ENCODE measurements at places on chromosomes 6 and 20. TPM values are rescaled to one million over a fixed set of nuclear protein-coding genes. Genes with fewer than 3 reads are reported as not detected.
A peak's percentile ranks its signal among the peaks of the same experiment; 100 is the strongest.

GLP1R gene
- total RNA-seq: not detected

SEMG1 gene
- not detected for total RNA-seq

GGTLC1 gene
- total RNA-seq: 0.18 TPM

PPP1R16B gene
- total RNA-seq: 0.92 TPM

MAK gene
- total RNA-seq: 0.21 TPM

LTA gene
- 0.72 TPM for total RNA-seq

ENPP5 gene
- total RNA-seq: not detected

PKIB gene
- 1.1 TPM for total RNA-seq

DNA sequence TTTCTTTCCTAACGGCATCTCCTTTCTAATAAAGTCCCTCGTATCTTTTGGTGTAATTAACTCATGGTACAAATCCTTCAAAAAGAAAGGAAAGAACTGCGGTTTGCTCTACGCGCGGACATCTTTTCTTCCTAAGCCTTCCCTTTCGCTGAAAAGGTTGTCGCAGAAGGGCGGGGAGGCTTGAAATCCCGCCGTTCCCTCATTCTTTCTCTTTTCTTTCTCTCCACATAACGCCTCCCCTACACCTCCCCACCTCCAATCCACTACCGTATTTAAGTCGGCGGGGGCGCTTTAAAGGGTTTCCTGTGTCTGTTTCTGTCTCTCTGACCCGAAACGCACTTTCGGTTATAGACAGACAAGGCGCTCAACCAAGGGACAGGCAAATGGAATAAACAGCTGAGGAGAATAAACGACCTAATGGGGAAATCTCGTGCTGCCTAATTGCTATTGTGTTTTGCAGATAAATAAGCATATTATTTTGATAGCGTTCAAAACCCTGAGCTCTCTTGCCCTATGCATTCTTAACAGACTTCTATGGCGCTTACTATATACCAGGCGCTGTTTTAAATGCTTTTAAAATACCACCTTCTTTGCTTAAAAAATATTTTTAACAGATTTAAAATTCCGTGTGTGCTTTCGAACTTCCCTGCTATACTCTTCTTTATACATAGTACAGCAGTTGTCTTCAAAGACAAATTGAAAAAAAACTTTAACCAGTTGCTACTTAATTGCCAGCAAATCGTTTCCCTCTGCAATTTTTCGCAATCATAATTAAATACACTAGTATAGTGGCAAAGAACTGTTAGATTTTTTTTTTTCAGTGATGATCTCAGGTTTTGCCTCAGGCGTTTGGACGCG, 2.5 kb upstream of the HEY2 start:
- DNase-seq: no peak
- H3K4me3 ChIP-seq: peak overlapping the region; percentile 71
- H3K4me1 ChIP-seq: peaks cover 24% of the 10 kb centered on the region
- no peaks in the 10 kb centered on the region for H3K36me3 ChIP-seq

DNA sequence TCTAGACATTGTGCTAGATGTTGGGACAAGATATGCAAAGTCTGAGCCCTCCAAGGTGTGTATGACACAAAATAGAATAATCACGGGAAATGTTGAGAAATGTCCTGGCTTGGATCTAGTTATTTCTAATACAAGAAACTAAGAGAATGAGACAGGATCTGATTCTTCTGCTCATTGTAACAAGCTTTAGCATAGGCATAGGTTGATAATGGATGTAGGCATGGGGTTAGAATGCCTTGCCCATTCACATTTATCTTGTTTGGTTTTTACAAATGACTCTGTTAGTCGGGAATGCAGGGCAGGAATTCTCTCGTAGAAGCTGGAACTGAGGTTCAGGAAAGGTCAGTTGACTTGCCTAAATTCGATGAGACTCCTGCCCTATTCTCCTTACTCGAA, 1.5 kb upstream of the SLC26A8 start:
- H3K4me3 ChIP-seq: no peak overlapping the region
- H3K27me3 ChIP-seq: no peaks in the 10 kb centered on the region
- no peak for DNase-seq
- no peaks in the 10 kb centered on the region for H3K36me3 ChIP-seq

DNA sequence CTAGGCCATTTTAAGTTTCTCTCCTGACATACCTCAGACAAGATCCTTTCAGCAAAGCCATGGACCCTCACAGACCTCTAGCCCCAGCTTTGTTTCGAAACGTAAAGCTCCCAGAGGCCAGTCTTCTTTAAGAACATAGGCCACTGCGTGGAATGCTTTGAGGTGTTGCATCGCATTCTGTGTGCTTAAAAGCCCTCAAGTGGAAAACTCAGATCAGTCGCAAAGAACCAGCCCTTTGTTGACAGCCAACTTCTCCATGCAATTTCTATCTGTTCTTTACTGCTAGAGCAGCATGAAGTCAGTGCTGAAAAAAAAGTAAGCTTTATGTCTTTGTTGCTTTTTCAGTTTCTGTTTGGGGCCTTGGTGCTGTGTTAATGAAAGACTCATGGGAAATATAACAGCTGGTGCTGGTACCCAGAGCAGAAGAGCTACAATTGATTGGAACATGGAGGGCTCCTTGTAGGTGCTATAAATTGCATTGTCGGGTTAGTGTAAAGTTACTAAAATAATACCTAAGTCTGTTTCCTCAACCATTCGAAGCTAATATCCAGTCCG, 142.6 kb downstream of the MAP3K7 start:
- no peaks in the 10 kb centered on the region for H3K36me3 ChIP-seq
- H3K4me3 ChIP-seq: no peak overlapping the region
- H3K4me1 ChIP-seq: no peaks in the 10 kb centered on the region
- H3K27ac ChIP-seq: no peak overlapping the region

- H3K27ac ChIP-seq: no peak overlapping the region
- H3K36me3 ChIP-seq: no peaks in the 10 kb centered on the region
- H3K27me3 ChIP-seq: peaks cover 2% of the 10 kb centered on the region
- DNase-seq: no peak
- H3K4me1 ChIP-seq: no peaks in the 10 kb centered on the region
- H3K4me3 ChIP-seq: no peak overlapping the region
Observed at GRCh38 chr6:167782698-167783517, 43.8 kb upstream of the AFDN start.

DNA sequence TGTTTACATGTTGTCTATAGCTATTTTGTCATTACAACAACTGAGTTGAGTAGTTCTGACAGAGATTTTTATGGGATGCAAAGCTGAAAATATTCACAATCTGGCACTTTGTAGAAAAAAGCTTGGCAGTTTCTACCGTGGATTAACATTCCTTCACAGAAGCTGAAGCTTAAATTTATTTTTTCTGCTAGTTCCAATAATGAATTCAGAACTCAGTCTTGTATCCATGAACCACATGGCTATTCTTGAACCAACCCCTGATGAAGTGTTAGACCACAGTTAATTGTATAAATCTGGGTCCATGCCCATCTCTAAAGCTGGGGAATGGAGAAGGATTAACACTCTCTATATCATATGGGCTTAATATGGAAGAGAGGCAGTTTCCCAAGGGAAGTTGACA, 743.8 kb upstream of the FLRT3 start:
- H3K4me1 ChIP-seq: no peaks in the 10 kb centered on the region
- H3K36me3 ChIP-seq: no peaks in the 10 kb centered on the region
- no peak for DNase-seq
- H3K27ac ChIP-seq: no peak overlapping the region

GRCh38 chr6:87575423-87575822, 14.4 kb downstream of the RARS2 start:
- H3K27me3 ChIP-seq: no peaks in the 10 kb centered on the region
- no peaks in the 10 kb centered on the region for H3K36me3 ChIP-seq
- peaks cover 5% of the 10 kb centered on the region for H3K4me1 ChIP-seq
- DNase-seq: no peak
- no peak overlapping the region for H3K27ac ChIP-seq

- DNase-seq: no peak
- no peak overlapping the region for H3K4me3 ChIP-seq
- H3K36me3 ChIP-seq: no peaks in the 10 kb centered on the region
- H3K27ac ChIP-seq: no peak overlapping the region
- H3K27me3 ChIP-seq: no peaks in the 10 kb centered on the region
- no peaks in the 10 kb centered on the region for H3K4me1 ChIP-seq
Observed at GRCh38 chr20:53379014-53379832, 214.4 kb downstream of the ZNF217 start.

- H3K4me1 ChIP-seq: peaks cover 12% of the 10 kb centered on the region
- DNase-seq: no peak
- H3K4me3 ChIP-seq: no peak overlapping the region
- H3K27ac ChIP-seq: no peak overlapping the region
- H3K27me3 ChIP-seq: no peaks in the 10 kb centered on the region
Observed at GRCh38 chr20:17619351-17620093, 49.6 kb downstream of the DSTN start.

GRCh38 chr20:20799716-20800312, 87.4 kb upstream of the RALGAPA2 start:
- H3K4me3 ChIP-seq: no peak overlapping the region
- peaks cover 3% of the 10 kb centered on the region for H3K27me3 ChIP-seq
- H3K27ac ChIP-seq: no peak overlapping the region

DNA sequence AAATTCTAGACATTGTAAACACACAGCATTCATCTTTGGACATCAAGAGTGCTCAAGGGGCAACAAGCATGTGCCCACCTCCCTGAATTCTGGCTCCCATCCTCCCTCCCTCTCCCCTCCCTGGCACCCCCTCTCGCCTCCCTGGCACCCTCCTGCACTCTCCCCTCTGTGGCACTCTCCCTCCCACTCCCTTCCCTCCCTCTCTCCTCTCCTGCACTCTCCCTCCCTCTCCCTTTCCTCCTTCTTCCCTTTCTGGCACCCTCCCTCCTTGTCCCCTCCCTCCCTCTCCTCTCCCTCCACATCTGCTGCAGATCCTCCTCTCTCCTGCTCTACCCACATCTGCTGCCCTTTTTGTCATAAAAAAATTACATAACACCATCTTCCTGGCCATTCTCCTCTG, 113.0 kb upstream of the SLC22A23 start:
- no peaks in the 10 kb centered on the region for H3K4me1 ChIP-seq
- no peaks in the 10 kb centered on the region for H3K36me3 ChIP-seq
- H3K27ac ChIP-seq: no peak overlapping the region
- no peak overlapping the region for H3K4me3 ChIP-seq
- DNase-seq: no peak
- no peaks in the 10 kb centered on the region for H3K27me3 ChIP-seq

DNA sequence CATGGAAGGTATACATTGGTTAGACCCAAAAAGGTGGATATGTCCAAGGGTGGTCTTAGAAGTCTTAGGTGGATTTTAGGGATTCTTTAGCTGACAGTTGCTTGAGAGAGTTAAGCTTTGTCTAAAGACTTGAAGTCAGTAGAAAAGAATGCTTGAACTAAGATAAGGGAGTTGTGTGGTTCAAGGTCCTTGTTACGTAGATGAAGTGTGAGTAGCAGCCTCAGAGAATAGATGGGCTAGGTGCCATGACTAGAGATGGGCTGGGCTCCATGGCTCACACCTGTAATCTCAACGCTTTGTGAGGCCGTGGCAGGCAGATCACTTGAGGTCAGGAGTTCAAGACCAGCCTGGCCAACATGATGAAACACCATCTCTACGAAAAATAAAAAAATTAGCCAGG, 1.7 kb downstream of the SHLD1 start:
- H3K36me3 ChIP-seq: no peaks in the 10 kb centered on the region
- no peak overlapping the region for H3K27ac ChIP-seq
- no peak overlapping the region for H3K4me3 ChIP-seq
- no peaks in the 10 kb centered on the region for H3K4me1 ChIP-seq
- no peaks in the 10 kb centered on the region for H3K27me3 ChIP-seq

GRCh38 chr6:145882121-145882531, 67.5 kb upstream of the FBXO30 start:
- H3K4me1 ChIP-seq: peaks cover 3% of the 10 kb centered on the region
- H3K36me3 ChIP-seq: peaks cover 2% of the 10 kb centered on the region

DNA sequence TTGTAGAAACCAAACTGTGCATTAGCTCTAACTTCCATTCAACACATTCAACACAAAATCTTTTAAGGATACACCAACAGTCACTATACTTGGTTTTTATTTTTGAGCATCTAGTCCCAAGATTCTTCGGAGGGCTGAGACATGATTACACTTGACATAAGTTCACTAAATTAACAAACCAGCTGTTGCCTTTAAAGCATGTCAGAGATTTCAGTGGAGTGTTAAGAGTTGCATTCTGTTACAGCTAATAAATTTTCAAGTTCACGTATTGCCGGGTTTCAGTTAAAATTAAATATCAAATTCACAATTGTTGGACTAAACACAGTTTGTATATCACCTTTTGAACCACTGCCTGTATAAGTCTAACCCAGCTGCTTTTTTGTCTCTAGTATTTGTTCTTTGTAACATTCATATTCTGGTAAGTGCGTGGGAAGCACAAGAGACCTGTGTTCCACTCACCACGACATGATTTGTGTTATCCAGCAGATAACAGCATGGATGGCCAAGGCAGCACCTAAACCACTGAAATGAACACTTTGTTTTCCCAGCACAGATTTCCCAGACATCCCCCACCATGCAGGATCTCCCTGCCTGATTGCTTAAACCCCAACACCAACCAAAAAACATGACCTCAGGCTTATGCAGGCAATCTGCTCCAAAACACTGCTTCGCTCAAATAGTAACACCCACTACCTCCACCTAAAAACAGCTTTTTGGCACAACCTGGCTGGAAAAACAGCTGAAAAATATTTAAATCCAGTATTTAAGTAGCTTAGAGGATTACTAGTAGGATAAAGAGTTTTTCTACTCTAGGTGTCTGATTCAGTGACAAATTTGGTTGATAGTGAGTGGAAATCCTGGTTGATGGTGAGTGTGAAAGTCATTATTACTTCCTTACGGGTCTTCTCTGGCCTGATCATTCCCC, 286.5 kb upstream of the NT5E start:
- no peak overlapping the region for H3K27ac ChIP-seq
- no peaks in the 10 kb centered on the region for H3K36me3 ChIP-seq
- no peak overlapping the region for H3K4me3 ChIP-seq
- no peaks in the 10 kb centered on the region for H3K4me1 ChIP-seq
- H3K27me3 ChIP-seq: no peaks in the 10 kb centered on the region

- no peak for DNase-seq
- H3K36me3 ChIP-seq: no peaks in the 10 kb centered on the region
- peaks cover 5% of the 10 kb centered on the region for H3K27me3 ChIP-seq
- no peak overlapping the region for H3K27ac ChIP-seq
- peaks cover 5% of the 10 kb centered on the region for H3K4me1 ChIP-seq
Observed at GRCh38 chr20:48342822-48343513, 484.8 kb downstream of the PREX1 start.

DNA sequence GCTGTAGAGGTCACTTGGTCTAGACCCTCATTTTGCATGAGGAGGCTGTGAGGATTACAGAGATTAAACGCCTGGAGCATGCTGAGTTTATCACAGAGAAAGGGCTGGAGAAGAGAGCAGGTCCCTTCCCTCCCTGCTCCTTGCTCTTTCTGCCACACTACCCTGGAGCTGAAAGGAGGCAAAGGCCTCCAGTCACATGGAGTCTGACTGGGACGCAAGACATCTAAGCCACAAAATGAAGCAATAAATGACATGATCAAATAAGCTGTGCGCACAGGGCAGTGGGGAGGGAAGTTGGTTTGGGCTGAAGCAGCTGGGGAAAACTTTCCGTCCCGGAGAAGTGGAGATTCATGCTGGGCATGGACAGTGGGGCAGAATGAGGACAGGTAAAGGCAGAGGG, 33.3 kb downstream of the ATXN1 start:
- no peaks in the 10 kb centered on the region for H3K36me3 ChIP-seq
- H3K27ac ChIP-seq: peak overlapping the region; percentile 99
- DNase-seq: no peak
- H3K4me1 ChIP-seq: peaks cover 96% of the 10 kb centered on the region
